ENCODE measurements at places on chromosomes 6 and 20. TPM values are rescaled to one million over a fixed set of nuclear protein-coding genes. Genes with fewer than 3 reads are reported as not detected.

Gene ATAT1
- 5.4 TPM for polyA plus RNA-seq

Gene LRRC73
- polyA plus RNA-seq, result 0.16 TPM

Gene PRPH2
- 0.01 TPM for polyA plus RNA-seq

Gene PCSK2
- polyA plus RNA-seq, result not detected

DNA sequence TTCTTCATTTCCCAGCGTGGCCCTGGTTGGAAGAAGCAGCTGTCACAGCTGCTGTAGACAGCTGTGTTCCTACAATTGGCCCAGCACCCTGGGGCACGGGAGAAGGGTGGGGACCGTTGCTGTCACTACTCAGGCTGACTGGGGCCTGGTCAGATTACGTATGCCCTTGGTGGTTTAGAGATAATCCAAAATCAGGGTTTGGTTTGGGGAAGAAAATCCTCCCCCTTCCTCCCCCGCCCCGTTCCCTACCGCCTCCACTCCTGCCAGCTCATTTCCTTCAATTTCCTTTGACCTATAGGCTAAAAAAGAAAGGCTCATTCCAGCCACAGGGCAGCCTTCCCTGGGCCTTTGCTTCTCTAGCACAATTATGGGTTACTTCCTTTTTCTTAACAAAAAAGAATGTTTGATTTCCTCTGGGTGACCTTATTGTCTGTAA, 292.7 kb downstream of the ESR1 start:
- H3K27ac ChIP-seq, result peak overlapping the region; percentile 53
- H3K27me3 ChIP-seq, result no peaks in the 10 kb centered on the region
- H3K4me1 ChIP-seq, result peaks cover 44% of the 10 kb centered on the region
- H3K36me3 ChIP-seq, result no peaks in the 10 kb centered on the region
- no peak for DNase-seq

- no peak overlapping the region for H3K4me3 ChIP-seq
- DNase-seq, result no peak
- no peak overlapping the region for H3K27ac ChIP-seq
- no peaks in the 10 kb centered on the region for H3K4me1 ChIP-seq
These were observed 100.3 kb downstream of the EDN3 start for GRCh38 chr20:59400708-59401107.

Gene OR5V1
- polyA plus RNA-seq, result not detected

DNA sequence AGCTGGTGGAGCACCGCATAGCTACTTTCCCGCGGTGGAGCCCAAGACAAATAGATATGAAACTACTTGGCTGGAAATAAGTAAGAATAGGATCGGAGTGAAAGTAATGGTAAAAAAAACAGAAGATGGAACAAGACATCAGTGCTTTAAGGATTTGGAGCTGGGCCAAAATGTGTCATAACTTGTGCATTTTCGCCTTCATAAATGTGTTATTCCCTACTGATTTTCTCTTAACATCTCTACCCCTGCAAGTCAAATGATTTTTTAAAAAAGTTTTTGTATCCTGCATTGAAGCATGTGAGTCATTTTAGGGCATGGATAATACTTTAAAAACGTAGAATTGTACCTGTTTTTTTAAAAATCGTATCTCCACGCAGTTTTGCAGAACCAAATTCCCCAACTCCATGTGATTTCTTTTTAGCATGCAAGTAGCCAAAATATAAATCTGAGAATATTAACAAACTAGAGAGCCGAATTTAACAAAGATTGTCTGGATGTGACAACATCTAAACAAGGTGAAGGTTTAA, 882 bp upstream of the FAM184A start:
- H3K4me3 ChIP-seq, result peak overlapping the region; percentile 66
- no peak for DNase-seq
- H3K27me3 ChIP-seq, result peaks cover 10% of the 10 kb centered on the region
- peaks cover 4% of the 10 kb centered on the region for H3K4me1 ChIP-seq
- H3K36me3 ChIP-seq, result no peaks in the 10 kb centered on the region

GRCh38 chr6:52620055-52620905, 43.4 kb upstream of the TRAM2 start:
- H3K4me3 ChIP-seq, result no peak overlapping the region
- no peaks in the 10 kb centered on the region for H3K36me3 ChIP-seq
- no peak overlapping the region for H3K27ac ChIP-seq
- no peak for DNase-seq
- H3K27me3 ChIP-seq, result no peaks in the 10 kb centered on the region

GRCh38 chr6:134909701-134910592, 40.0 kb downstream of the ALDH8A1 start:
- no peaks in the 10 kb centered on the region for H3K36me3 ChIP-seq
- H3K27me3 ChIP-seq, result no peaks in the 10 kb centered on the region
- no peak overlapping the region for H3K4me3 ChIP-seq

DNA sequence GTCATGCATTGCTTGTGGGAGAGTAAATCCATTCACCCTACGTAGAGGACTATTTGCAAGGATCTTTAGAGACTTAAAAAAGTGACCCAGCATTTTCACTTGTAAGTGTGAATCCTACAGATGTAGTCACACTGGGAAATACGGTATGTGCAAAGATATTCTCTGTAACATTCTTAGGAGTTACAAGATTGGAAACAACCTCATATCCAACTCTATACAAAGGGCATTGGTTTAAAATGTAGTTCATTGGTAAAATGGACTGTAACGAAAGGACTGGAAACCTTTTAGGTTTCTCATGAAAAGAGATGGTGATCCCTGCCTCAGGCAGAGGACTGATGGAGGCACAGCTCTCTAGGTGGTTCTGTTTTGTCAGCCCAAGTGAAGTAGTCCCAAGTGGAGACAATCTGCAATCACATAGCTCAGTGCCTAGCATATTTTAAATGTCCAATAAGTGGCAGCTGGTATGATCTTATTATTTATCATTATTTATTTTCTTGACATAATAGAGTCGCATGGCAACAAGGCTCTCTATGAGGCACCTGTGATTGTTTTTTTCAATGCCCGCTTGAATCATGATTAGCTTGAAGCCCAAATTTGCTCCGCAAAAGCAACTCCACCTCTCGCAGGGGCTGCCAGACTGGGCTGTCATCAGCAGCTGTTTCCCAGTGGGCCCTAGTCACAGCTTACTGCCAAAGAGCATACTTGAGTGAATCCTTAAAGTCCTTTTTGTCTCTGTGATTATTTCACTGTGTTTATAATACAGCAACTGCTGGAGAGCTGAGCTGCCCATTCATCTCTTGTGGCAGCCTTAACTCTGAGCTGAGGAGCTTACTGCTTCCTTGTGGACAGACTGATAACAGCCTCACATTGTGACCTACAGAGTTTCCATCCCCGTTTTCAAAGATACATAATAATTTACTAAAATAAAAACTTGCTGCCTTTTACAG, 19.8 kb upstream of the ENPP1 start:
- no peak overlapping the region for H3K27ac ChIP-seq
- no peak overlapping the region for H3K4me3 ChIP-seq
- no peaks in the 10 kb centered on the region for H3K27me3 ChIP-seq

Gene TMEM63B
- 64.8 TPM for polyA plus RNA-seq

GRCh38 chr6:12504325-12504966, 212.1 kb upstream of the PHACTR1 start:
- no peak overlapping the region for H3K27ac ChIP-seq
- DNase-seq, result no peak
- no peaks in the 10 kb centered on the region for H3K36me3 ChIP-seq

Gene TFAP2B
- polyA plus RNA-seq, result 0.01 TPM

Gene ZSCAN12
- 2.7 TPM for polyA plus RNA-seq

Gene FAM217A
- not detected for polyA plus RNA-seq

GRCh38 chr6:82246802-82247504, 591 bp downstream of the IBTK start:
- H3K27ac ChIP-seq, result peak overlapping the region; percentile 82
- H3K4me1 ChIP-seq, result peaks cover 11% of the 10 kb centered on the region
- peak overlapping the region; percentile 96 for H3K4me3 ChIP-seq
- no peak for DNase-seq

GRCh38 chr20:5714261-5715041, 35.8 kb upstream of the SHLD1 start:
- peak; percentile 26 for DNase-seq
- H3K27me3 ChIP-seq, result peaks cover 4% of the 10 kb centered on the region
- H3K36me3 ChIP-seq, result no peaks in the 10 kb centered on the region
- no peak overlapping the region for H3K27ac ChIP-seq
- no peak overlapping the region for H3K4me3 ChIP-seq
